SK-N-DZ (cell line): ENCODE measurements at places on chromosomes 4 and X.

GRCh38 chrX:133746593-133746992, 238.8 kb downstream of the GPC3 start:
- no peak for DNase-seq

GRCh38 chrX:49102190-49102589, 21.3 kb downstream of the GPKOW start:
- no peak for DNase-seq

GRCh38 chr4:125515016-125515415, 200.3 kb downstream of the FAT4 start:
- no peak for DNase-seq

GRCh38 chr4:80500613-80501012, 165.1 kb downstream of the CFAP299 start:
- no peak for DNase-seq

- DNase-seq: no peak
Observed at GRCh38 chrX:45068569-45068968, 132.1 kb downstream of the DIPK2B start.

- peak; percentile 28 for DNase-seq
Observed at GRCh38 chrX:30713061-30713525, 59.9 kb downstream of the GK start.

DNA sequence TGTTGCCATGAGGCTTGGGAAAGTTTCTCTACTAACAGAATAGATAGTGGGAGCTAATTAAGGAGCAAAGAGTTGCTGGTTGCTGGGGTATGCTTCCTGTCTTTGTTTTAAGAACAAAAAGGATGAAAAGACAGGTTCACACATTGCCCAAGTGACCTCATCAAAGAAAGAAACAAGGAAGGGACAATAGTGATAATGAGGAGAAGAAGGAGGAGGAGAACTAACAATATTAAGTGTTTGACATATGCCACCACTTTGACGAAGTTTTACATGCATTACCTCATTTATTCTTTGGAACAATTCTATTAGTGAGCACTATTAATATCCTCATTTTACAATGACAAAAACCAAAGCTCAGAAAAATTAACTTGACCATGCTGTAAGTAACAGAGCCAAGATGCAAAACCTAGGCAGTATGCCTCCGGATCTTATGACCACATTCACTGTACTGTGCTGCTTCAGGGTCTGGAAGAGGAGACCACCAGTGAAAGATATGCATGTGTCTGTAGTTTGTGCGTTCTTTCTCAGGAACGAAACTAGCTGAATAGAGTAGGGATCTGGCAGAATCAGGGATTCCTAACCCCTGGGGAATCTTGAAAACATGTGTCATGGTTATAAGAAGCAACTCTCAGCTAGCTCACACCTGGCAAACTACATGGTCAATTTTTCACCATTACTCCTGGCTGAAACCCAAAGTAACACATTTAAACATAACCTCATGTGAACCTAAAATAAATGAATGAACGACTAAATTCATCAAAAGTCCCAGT, 83.8 kb downstream of the MOSPD2 start:
- no peak for DNase-seq

DNA sequence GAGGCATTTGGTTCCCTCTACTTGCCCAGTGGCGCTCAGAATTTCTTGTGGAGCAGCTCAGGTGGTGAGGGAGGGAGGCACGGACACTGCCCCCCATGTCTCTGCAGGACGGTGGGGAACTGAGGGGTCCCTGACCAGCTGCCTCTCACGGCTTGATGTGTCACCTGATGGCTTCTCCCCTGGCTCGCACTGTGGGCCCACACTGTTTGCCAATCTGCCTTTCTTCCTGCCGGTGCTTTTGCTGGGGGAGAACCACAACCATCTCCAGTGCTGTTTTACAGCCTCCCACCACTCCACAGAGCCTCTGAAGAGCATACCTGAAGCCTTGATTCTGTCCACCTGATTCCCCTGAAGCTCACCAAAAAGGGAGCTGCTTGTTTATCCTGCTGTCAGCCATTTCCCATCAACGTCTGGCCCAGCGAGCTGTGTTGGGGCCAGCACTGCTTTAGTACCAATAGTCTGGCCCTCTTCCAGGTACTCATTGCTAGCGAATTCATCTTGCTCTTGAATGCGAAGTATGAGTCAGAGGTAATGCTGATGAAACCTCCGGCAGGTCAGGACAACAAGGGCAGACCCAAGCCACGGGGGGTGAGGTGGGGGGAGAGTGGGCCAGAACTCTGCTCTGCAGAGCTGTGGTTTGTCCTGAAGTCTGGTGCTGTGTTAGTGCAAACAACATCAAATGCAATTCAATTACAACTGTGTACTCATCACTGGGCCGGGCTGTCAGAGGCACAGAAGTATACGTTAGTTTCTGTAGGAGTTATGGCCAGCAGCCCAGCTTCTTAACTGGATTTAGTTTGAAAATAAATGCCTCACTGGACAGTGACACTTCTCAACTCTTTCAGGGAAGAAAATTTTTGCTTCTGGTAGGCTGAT, 208.3 kb upstream of the JADE1 start:
- DNase-seq: peak; percentile 4

GRCh38 chr4:61782133-61782532, 582.0 kb downstream of the ADGRL3 start:
- no peak for DNase-seq
